Kidney (tissue), 22 donors: ENCODE measurements at places on chromosomes 4 and X. TPM values are rescaled to one million over a fixed set of nuclear protein-coding genes. Genes with fewer than 3 reads are reported as not detected.
A peak's percentile ranks its signal among the peaks of the same experiment; 100 is the strongest.

DNA sequence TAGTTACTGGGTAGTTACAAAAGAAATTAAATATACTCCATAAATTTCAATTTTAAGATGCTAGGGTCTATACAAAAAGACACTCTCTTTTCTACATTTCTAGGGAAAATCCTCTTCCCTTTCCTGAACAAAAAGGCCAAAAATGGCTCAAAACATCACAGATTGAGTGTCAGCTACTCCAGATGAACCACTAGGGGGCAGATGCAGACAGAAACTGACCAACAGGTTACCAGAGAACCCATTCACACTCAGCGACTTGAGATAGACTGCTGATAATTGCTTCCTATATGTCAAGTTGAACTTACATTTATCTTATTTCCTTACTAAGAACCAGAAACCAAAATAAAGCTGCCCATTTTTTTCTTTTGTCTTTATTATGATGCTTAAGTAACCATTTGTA lies 83.4 kb upstream of the MID1IP1 start:
- H3K27me3 ChIP-seq, result no peaks in the 10 kb centered on the region
- no peak overlapping the region for H3K27ac ChIP-seq
- no peaks in the 10 kb centered on the region for H3K4me1 ChIP-seq
- no peaks in the 10 kb centered on the region for H3K36me3 ChIP-seq
- DNase-seq, result no peak

- H3K4me1 ChIP-seq, result no peaks in the 10 kb centered on the region
- no peaks in the 10 kb centered on the region for H3K36me3 ChIP-seq
- no peak overlapping the region for H3K4me3 ChIP-seq
- no peak overlapping the region for H3K27ac ChIP-seq
- no peaks in the 10 kb centered on the region for H3K27me3 ChIP-seq
These were observed 37.4 kb downstream of the ETNPPL start for GRCh38 chr4:108725457-108725856.

DNA sequence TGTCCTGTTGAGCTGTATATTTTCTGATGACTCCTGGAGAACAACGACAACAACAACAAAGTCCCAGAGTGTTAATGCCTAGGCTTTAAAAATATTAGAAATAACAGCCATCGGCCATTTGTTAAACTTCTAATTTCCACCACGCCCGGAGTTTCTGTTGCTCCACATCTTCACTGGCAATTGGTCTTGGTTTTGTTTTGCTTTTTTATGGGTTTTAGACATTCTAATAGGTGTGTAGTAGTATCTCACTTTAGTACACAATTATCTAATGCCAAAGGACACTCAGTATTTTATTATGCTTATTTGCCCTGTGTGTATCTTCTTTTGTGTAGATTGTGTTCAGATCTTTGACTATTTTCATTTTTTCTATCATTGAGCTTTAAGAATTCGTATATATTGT lies 5.0 kb downstream of the MAGEA12 start:
- H3K36me3 ChIP-seq, result no peaks in the 10 kb centered on the region
- no peak overlapping the region for H3K4me3 ChIP-seq
- DNase-seq, result no peak
- H3K4me1 ChIP-seq, result no peaks in the 10 kb centered on the region
- H3K27ac ChIP-seq, result no peak overlapping the region
- H3K27me3 ChIP-seq, result no peaks in the 10 kb centered on the region

GRCh38 chrX:2398064-2398656 lies 102.6 kb downstream of the DHRSX start:
- H3K4me3 ChIP-seq, result no peak overlapping the region
- no peak overlapping the region for H3K27ac ChIP-seq
- no peak for DNase-seq

CXCL5 gene
- 0.63 TPM for total RNA-seq

DNA sequence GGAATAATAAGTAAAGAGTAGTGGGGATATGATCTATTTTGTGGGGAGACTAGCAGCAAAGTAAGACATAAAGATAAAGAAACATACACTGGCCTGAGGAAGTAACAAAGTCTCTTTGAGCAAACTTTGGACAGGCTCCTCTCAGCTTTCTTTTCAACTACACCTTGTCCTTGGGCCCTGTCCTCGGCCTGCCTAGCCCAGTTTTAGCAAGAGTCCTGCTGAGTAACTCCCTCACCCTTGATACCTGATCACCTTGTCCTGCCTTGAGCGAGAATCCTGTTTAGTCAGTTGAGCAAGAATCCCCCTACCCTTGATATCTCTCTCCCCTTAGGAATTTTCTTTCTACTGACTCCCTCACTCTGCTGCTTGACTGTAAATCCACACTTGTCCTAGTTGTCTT lies 11.5 kb downstream of the HNRNPH2 start:
- H3K27ac ChIP-seq, result peak overlapping the region; percentile 43
- no peaks in the 10 kb centered on the region for H3K36me3 ChIP-seq
- no peak for DNase-seq
- no peak overlapping the region for H3K4me3 ChIP-seq
- H3K4me1 ChIP-seq, result peaks cover 2% of the 10 kb centered on the region

- H3K27ac ChIP-seq, result no peak overlapping the region
- H3K27me3 ChIP-seq, result no peaks in the 10 kb centered on the region
- H3K4me1 ChIP-seq, result no peaks in the 10 kb centered on the region
- no peak for DNase-seq
- no peaks in the 10 kb centered on the region for H3K36me3 ChIP-seq
These were observed 40.3 kb downstream of the MED28 start for GRCh38 chr4:17654701-17655100.

GRCh38 chrX:23901805-23902204 lies 5.9 kb downstream of the APOO start:
- peak; percentile 90 for DNase-seq
- H3K36me3 ChIP-seq, result no peaks in the 10 kb centered on the region
- H3K27me3 ChIP-seq, result peaks cover 7% of the 10 kb centered on the region

DNA sequence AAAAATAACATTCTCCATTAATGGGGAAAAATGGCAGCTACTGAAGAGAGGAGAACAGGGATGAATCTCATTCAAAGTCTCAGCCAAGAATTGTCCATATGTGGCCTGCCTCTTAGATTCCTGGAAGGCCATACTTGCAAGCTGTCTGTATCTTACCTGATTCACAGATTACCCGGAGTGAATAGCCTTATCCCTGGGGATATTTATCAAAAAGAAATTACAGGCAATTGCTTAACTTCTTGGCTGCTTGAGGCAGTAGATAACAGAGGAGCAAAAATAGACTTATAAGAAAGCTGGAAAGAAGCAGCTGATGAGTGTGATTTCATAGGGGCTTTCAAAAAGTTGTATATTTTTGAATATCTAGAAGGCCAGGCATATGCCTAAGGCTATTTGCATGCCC lies 68.8 kb upstream of the PPP1R2C start:
- no peak overlapping the region for H3K4me3 ChIP-seq
- no peak overlapping the region for H3K27ac ChIP-seq
- H3K4me1 ChIP-seq, result no peaks in the 10 kb centered on the region
- no peaks in the 10 kb centered on the region for H3K27me3 ChIP-seq
- no peaks in the 10 kb centered on the region for H3K36me3 ChIP-seq

GYPB gene
- not detected for total RNA-seq

DNA sequence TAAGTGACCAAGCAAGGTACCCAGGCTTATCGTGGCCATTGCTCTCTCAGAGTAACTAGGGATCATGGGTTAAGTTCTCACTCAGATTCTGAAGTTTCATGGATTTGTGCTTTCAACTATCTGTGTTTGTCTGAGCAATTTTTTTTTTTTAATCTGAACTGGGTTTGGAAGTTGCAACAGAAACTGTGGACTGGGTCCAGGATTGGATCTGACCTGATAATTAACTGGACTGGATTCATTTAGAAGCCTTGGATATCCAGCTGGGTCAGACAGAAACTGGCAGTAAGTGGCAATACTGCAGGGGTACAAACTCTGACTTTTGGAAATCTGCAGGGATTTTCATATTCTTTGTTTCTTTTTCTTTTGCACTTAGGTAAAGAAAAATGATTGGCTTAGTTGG lies 38.7 kb upstream of the FGF2 start:
- H3K4me1 ChIP-seq, result peaks cover 4% of the 10 kb centered on the region
- H3K27me3 ChIP-seq, result no peaks in the 10 kb centered on the region
- no peak overlapping the region for H3K27ac ChIP-seq
- no peak for DNase-seq
- no peaks in the 10 kb centered on the region for H3K36me3 ChIP-seq

DNA sequence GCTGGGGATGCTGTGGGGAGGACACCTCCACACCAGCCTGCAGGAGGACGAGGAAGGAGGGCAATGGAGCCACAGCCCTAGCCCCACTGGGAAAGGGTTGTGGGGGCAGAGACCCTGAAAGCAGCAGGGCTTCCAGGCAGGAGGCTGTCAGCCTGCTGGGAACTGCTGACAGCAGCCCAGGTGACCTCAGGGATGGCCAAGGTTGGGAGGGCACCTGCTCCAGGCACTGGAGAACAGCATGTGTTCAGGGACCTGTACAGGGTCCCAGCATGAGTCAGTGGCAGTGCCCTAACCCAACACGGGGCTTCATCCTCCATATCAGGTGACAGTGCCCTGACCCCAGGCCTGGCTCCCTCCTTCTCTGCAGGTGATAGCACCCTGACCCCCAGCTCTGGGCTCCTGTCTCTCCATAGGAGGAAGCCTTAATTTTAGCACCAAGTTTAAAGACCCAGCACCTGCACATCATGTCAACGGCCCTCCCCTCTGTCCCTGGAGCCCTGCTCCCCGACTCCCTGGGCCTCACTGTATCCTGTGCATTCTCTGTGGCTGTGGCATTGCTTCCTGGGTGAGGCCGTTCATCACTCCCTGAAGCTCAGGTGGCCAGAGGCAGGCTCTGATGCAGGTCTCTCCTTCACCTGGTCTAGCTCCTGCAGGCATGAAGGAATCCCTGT lies 66.3 kb downstream of the CRMP1 start:
- peaks cover 9% of the 10 kb centered on the region for H3K4me1 ChIP-seq
- no peak overlapping the region for H3K27ac ChIP-seq
- no peaks in the 10 kb centered on the region for H3K27me3 ChIP-seq
- no peak for DNase-seq
- H3K4me3 ChIP-seq, result no peak overlapping the region
- H3K36me3 ChIP-seq, result peaks cover 7% of the 10 kb centered on the region

DNA sequence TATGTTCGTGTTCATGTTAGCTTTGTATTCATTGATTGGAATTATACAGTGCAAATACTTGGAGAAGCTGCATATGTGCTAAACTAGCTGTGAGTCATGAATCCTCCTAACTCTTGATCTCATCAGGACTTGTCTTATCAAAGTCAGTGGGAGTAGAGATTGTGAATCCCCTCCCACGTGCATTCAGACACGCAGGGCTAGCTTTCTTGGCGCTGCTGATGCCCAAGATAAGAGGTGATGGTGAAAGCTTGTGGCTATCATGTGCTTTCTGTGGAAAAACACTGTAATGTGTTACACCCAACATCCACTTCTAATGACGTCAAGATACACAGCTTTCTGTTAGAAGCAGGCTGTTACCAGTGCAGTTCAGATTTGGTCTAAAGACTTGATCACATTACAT lies 348.7 kb upstream of the HAND2 start:
- no peak overlapping the region for H3K27ac ChIP-seq
- no peaks in the 10 kb centered on the region for H3K4me1 ChIP-seq
- no peaks in the 10 kb centered on the region for H3K36me3 ChIP-seq
- peak; percentile 22 for DNase-seq
- no peaks in the 10 kb centered on the region for H3K27me3 ChIP-seq
- H3K4me3 ChIP-seq, result no peak overlapping the region

ENAM gene
- total RNA-seq, result 6.7 TPM

NAP1L3 gene
- 3.8 TPM for total RNA-seq

GRCh38 chrX:131763674-131764073 lies 219.8 kb downstream of the OR13H1 start:
- no peak for DNase-seq
- H3K4me3 ChIP-seq, result no peak overlapping the region
- H3K27ac ChIP-seq, result no peak overlapping the region
- H3K27me3 ChIP-seq, result no peaks in the 10 kb centered on the region
- no peaks in the 10 kb centered on the region for H3K36me3 ChIP-seq

DNA sequence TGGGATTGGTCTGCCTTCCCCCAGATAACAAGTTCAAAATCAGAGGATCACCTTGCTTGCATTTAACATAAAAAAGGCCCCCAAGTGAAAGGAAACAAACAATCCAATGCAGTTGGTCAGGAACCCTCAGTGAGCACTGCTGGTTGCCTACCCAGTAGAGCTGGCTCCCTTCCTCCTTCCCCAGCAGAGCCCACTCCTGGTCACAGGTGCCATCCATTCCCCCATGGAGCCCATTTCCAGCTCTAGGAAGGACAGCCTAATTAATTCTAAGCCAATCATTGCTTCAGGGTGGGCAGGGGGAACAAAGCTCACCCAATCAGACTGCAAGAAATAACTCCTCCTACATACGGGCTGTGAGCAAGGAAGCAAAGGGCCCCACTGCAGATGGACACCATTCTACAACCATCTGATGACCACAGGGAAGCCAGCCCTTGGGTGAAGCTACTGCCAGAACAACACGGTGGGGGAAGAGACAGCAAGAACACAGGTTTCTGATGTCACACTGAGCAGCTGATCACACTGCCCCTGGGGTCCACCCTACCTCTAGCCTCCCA lies 86.5 kb downstream of the SH3KBP1 start:
- H3K4me1 ChIP-seq, result no peaks in the 10 kb centered on the region
- no peak for DNase-seq
- H3K36me3 ChIP-seq, result no peaks in the 10 kb centered on the region
- no peak overlapping the region for H3K4me3 ChIP-seq
- H3K27me3 ChIP-seq, result no peaks in the 10 kb centered on the region
- H3K27ac ChIP-seq, result no peak overlapping the region

GRCh38 chr4:183848805-183849204 lies 56.3 kb upstream of the STOX2 start:
- no peaks in the 10 kb centered on the region for H3K4me1 ChIP-seq
- H3K27ac ChIP-seq, result no peak overlapping the region
- DNase-seq, result no peak
- no peaks in the 10 kb centered on the region for H3K36me3 ChIP-seq
- no peak overlapping the region for H3K4me3 ChIP-seq

- DNase-seq, result peak; percentile 90
- H3K27ac ChIP-seq, result peak within 1 kb of the TSS; percentile 85
- no peaks in the 10 kb centered on the region for H3K4me1 ChIP-seq
- H3K27me3 ChIP-seq, result no peaks in the 10 kb centered on the region
- no peaks in the 10 kb centered on the region for H3K36me3 ChIP-seq
- peak within 1 kb of the TSS; percentile 87 for H3K4me3 ChIP-seq
These were observed at the start of gene FAT1 for GRCh38 chr4:186723292-186724057. TSS of gene FAT1 (minus strand) at chr4:186723856. CDS start at chr4:186709827, 14,029 bp downstream.

SPATA4 gene
- 1.2 TPM for total RNA-seq

GRCh38 chr4:1445716-1446445 lies 39.6 kb upstream of the NKX1-1 start:
- no peaks in the 10 kb centered on the region for H3K27me3 ChIP-seq
- no peaks in the 10 kb centered on the region for H3K36me3 ChIP-seq
- H3K4me3 ChIP-seq, result no peak overlapping the region
- peak; percentile 59 for DNase-seq

DNA sequence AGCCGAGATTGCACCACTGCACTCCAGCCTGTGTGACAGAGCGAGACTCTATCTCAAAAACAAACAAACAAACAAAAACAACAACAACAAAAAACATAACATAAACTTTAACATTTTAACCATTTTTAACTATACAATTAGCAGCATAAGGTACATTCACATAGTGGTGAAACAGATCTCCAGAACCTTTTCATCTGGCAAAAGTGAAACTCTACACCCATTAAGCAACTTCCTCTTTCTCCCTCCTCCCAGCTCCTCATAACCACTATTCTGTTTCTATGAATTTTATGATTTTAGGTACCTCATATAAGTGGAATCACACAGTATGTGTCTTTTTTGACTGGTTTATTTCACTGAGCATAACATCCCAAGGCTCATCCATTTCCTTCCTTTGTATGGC lies 103.6 kb downstream of the FAM13A start:
- no peak for DNase-seq
- H3K27ac ChIP-seq, result no peak overlapping the region
- H3K36me3 ChIP-seq, result no peaks in the 10 kb centered on the region
- H3K4me3 ChIP-seq, result no peak overlapping the region
